NCI-H1436 (cell line): ENCODE measurements at places on chromosomes 7 and 10.

DNA sequence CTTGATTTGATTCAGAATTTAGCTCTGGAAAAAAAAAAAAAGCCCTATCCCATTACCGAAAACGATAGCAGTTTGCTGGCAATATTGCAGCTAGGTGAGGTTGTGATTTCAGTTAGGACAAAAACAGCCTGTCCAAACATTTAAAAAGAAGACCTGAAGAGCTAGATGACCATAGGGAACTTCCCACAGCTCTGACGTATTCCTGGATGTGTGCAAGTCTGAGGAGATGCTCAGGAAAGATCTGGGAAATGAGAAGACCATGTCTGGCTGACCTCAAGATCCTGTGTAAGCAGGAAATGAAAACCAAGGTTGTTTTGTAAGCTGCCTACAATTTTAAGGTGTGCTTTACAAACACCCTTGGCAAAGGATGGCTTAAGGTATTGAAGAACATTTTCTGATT lies 88.7 kb downstream of the RAMP3 start:
- DNase-seq: no peak

- DNase-seq: no peak
Observed at GRCh38 chr10:128530946-128531345, 404.7 kb upstream of the MKI67 start.

DNA sequence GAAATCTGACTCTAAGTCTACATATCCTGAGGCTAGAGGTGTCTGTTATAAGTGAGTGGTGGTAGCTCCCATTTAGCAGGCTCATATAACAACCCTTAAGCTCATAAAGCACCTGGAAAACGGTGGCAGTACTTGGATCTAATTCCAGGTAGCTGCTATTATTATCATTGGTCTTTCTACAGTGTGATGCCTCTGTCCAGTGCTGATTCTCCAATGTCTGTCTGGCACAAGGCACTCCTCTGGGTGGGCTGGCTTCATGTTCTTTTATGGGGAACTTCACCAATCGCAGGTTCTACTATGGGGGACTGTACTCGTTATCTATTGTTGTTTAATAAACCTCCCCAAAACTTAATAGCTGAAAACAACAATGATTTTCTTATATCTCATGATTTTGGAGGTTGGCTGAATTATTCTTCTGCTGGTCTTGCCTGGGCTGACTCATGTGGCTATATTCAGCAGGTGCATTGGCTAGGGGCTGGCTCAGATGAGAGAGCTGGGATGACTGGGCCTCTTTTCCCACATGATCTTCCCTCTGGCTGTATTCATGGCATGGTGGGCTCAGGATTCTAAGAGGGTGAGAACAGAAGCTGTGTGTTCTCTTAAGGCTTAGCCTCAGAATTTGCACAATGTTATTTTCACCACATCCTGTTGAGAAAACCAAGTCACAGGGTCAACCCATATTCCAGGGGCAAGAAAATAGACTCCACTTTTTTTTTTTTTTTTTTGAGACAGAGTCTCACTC lies 93.0 kb upstream of the PCGF5 start:
- DNase-seq: no peak

GRCh38 chr7:156049366-156049765 lies 237.1 kb upstream of the SHH start:
- DNase-seq: no peak

GRCh38 chr7:90988516-90988915 lies 275.7 kb upstream of the FZD1 start:
- no peak for DNase-seq

- no peak for DNase-seq
Observed at GRCh38 chr10:60009710-60010383, 103.5 kb upstream of the CCDC6 start.

DNA sequence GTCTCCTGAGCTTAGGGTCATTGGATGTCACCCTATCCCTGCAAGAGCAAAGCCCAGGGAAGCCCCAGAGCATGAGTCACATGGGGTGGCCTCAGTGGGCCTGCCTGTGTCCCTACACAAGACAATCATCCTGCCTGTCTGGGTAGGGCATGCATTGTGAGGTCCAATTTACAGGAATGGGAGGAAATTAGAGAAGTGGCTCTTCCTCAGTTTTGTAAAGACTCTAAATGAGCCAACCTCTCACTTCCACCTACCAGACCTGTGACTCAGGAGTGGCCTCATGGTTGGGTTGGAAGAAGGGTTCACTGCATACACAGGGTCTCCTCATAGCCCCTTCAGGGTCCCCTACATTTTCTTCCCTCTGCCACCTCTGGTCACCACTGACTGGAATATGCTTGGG lies 43.6 kb upstream of the SMNDC1 start:
- no peak for DNase-seq

GRCh38 chr7:47432671-47433563 lies 149.0 kb downstream of the TNS3 start:
- DNase-seq: no peak

DNA sequence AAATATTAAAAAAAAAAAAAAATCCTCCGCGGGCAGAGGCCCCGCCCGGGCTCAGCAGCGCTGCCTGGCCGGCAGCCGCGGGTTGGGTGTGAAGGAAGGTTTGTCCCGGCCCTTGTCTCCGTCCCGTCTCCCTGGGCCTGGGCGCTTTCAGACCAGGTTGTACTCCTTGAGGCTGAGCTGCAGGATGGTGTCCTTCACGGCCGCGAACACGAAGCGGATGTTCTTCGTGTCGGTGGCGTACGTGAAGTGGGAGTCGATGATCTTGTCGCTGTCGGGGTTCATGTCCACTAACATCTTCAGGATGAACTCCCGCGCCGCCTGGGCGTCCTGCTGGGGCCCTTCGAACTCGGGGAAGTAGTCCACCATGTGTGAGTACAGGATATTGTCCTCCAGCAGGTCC lies 123.7 kb upstream of the KCTD7 start:
- no peak for DNase-seq

GRCh38 chr10:105063796-105064195 lies 422.7 kb downstream of the SORCS3 start:
- DNase-seq: peak; percentile 45

DNA sequence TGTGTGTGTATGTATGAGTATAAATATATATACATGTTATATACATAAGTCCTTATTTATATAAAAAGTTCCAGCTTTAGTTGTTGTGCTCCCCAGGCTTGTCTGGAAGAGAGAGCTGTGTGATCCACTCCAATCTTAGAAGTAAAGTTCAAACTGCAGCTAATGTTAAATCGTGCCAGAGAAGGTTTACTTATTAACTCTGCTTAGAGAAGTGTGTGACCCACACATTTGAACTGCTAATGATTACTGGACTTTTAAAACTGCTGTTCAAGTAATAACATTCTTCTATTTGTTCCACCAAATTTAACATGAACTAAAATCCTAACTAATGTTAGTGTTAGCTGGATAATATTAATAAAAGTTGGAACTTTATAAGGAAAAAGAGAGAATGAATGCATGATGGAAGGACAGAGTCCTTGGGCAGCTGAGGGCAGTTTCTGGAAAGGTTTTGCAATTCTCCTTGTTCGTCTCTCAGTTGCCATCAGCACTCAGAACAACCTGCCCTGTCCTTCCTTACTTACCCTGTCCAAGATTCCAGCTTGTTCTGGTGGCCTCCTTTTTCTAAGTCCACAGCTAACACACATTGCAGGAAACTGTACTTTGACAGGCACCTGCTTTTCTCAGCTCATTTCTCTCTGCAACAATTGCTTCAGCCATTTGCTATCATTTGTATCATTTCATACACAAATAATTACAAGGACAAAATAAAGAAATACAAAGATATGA lies 162.6 kb downstream of the FAM107B start:
- DNase-seq: no peak

- no peak for DNase-seq
Observed at GRCh38 chr10:130043491-130043890, 67.1 kb downstream of the C10orf143 start.

GRCh38 chr10:103316087-103316486 lies 34.9 kb downstream of the PCGF6 start:
- no peak for DNase-seq

DNA sequence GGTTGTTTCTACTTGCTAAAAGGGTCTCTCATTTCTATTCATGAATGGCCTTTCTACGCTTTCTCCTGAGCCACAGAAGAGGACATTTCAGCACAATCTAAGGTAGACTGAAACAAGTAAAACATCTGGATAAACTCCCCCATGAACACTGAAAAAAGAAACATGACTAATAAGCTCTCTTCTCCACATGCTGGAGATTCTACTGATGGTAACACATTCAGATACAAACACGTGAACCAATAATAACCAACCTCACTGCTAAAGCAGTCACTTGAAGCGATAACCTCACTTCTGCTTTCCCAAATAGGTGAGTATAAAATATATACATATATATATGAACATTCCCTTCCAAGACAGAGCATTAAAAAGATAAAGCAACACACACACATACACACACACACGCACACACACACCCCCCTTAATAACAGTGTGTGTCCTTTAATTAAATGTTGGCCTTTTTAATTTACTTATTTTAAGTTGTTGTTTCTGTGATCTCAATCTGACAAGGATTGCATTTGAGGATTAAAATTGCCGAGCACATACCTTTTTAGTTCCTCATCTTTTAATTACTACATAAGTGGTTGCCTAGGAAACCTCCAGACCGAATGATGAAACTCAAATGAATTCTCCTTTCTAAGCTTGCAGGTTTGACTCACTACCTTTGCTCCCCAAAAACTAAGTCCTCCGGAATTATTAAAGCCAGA lies 292.4 kb upstream of the KLF14 start:
- peak; percentile 16 for DNase-seq

DNA sequence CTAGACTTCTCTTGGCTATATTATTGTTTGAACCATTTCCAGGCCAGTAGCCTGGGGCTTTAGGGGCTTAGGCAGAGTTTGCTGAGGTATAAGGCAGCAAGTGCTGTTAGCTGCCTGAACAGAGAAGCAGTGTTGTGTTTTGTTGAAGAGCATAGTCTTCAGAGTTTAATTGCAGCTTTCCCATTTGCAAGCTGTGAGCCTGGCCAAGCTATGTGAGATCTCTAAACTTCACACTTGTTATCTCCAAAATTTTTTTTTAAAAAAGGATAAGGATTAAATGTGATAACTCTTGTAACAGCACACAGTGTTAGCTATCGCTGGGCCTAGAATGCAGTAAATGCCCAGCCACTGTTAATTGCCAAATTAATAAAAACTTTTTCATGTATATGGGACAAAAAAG lies 782.4 kb downstream of the REEP3 start:
- no peak for DNase-seq

GRCh38 chr10:74738985-74739567 lies 87.3 kb upstream of the KAT6B start:
- no peak for DNase-seq

DNA sequence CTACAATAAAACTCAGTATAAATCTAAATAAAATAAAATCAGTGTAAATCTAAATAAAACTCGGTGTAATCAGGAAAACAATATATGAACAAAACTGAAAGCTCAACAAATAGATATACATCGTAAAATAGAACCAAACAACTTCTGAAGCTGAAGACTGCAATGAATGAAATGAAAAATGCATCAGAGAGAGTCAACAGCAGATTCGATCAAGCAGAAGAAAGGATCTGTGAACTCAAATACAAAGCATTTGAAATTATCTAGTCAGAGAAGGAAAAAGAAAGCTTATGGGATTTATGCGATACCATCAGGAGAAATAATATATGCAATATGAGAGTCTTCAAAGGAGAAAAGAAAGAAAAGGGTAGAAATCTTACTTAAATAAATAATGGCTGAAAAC lies 255.0 kb downstream of the BICC1 start:
- no peak for DNase-seq

DNA sequence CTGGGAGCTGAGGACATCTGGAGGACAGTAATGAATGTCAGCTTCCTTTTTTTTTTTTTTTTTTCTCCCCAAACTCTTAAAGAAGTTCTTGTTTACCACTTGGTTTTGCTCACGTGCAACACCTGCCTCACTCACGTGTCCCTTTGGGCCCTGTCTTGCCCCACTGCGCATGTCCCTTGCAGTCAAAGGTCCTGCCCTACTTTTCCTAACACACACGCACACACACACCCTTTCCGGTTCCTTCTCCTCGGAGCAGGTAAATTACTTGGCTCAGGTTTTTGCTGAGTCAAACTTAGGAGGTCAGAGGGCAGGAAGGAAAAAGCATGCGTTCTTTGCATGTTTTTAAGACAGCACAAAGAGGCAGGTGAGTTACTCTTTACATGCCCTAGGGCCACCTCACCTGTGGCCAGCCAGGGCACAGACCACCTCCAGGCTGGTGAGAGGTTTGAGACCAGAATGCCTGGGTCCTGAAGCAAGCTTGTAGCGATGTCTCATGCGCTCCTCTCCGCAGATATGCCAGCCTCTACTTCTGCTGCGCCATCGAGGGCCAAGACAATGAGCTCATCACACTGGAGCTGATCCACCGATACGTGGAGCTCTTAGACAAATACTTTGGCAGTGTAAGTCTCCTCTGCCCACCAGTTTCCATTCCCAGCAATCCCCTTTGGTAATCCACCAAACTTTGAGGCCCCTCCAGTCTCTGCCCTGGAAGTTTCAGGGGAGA lies 2.8 kb downstream of the AP1S1 start:
- DNase-seq: no peak

GRCh38 chr7:137944168-137944567 lies 57.7 kb downstream of the CREB3L2 start:
- no peak for DNase-seq

DNA sequence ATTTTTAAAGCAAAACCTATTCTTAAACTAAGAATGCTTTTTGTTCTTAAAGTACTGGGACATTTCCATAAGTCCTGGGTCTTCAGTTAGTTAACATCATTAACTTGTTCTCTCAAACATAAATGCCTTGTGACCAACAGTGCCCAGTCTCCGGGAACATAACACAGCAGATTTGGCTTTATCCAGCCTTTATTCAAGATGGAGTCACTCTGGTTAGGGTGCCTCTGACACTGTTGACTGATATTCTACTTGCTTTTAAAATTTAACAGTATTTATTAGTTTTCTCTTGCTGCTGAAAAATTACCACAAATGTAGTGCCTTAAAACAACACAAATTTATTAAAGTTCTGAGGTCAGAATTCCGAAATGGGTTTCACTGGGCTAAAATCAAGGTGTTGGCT lies 44.1 kb downstream of the AVL9 start:
- DNase-seq: no peak

DNA sequence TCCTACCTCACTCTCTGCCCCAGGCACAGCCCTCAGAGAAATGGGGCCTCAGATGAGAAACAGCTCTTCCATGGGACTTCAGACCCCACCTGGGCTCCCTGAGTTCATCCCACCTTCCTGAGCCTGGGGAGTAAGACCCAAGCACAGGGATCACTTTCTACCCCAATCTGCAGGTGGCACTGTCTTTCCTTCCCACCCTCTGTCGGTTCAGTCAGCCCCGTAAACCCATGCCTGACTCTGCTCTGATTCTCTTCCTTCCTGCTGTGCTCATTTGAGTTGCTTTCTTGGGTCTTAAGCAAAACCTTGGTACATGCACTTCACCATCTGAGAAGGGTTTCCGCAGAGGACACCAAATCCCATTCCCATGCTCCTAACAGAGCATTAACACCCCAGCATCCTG lies 306.4 kb upstream of the CDC14C start:
- no peak for DNase-seq

GRCh38 chr10:71260622-71261325 lies 48.4 kb downstream of the UNC5B start:
- no peak for DNase-seq

DNA sequence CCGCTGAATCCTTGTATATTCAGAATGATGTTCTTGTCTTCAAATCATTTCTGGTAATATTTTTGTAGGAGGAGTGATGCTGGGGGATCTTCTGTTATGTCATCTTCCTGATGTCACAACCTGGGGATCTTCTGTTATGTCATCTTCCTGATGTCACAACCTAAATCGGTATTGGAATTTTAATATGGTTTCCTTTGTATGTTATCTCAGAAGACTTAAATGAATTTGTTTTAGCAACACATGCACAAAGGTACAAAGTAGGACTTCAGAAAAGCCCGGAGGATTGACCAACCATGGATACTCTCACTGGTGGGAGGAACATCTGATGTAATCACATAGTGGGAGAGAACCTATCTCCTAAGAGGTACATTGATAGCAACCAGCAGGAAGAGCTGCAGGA lies 9.1 kb upstream of the AOAH start:
- no peak for DNase-seq
